ENCODE measurements at places on chromosomes 5 and 9. TPM values are rescaled to one million over a fixed set of nuclear protein-coding genes. Genes with fewer than 3 reads are reported as not detected.

The C9orf40 gene
- 3.4 TPM for total RNA-seq

The DOCK2 gene
- 9.6 TPM for total RNA-seq

The SH3RF2 gene
- total RNA-seq, result 151 TPM

The CATSPER3 gene
- 0.25 TPM for total RNA-seq

The IFNA2 gene
- total RNA-seq, result not detected

The PCDHGA10 gene
- total RNA-seq, result 4.0 TPM

The HCN1 gene
- 13.1 TPM for total RNA-seq

The MUSK gene
- 6.4 TPM for total RNA-seq

DNA sequence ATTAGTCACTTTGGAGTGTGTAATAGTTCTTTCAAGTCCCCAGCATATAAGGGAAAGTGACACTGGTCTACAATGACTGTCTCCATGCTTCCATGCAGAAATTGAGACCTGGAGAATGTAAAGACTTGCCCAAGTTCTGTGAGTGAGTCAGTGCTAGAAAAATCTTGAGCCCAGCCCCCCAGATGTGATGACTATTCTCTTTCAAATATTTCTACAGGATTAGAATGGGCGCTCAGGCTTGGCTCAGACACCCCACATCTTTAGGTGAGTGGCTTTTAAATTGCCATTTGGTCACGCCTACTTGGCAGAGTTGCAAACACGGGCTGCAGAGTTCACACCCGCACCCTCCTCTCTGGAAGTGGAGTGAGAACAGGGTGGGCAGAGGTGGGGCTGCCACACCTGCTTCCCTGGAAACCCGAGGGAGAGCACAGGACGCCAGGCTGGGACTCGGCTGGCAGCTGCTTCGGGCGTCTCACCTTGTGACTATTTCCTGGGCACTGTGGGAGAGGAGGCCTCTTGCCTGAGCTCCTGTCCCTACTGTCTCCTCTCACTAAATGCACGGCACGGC is 37.6 kb downstream of the ROPN1L start:
- peak; percentile 5 for DNase-seq

DNA sequence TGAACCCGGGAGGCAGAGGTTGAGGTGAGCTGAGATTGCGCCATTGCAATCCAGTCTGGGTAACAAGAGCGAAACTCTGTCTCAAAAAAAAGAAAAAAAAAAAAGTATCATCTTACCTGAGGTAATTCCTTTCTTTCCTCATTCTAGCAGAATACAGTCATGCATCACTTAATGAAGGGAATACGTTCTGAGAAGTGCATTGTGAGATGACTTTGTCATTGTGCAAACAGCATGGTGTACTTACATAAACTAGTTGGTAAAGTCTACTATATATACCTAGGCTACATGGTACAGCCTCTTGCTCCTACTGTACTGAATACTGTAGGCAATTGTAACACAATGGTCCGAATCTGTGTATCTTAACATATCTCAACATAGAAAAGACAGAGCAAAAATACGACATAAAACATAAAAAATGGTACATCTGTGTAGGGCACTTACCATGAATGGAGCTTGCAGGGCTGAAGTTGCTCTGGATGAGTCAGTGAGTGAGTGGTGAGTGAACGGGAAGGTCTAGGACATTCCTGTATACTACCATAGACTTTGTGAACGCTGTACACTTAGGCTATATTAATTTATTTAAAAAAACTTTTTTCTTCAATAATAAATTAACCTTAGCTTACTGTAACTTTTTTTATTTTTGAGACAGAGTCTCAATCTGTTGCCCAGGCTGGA is 100.4 kb downstream of the GLDC start:
- no peak for DNase-seq

DNA sequence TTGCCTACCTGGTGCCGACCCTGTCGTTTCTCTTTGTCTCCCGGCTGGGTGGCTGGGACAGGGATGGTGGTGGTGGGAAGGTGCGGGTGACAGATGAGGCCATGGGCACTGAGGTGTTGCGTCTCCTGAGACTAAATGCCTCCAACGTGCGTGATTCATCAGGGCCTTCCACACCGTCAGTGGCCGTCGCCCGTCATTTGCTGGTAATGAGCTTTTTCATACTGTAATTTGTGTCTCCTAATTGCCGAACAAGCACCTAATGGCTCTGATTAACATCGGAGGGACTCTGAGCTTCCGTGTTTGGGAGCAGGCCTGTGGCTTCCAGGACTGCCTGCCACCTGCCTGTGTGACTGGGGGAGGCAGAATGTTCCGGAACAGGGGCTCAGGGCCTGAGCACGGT is 35.2 kb downstream of the RXRA start:
- DNase-seq, result no peak

- DNase-seq, result no peak
Measured at GRCh38 chr5:103519550-103519949, 43.0 kb downstream of the NUDT12 start.

DNA sequence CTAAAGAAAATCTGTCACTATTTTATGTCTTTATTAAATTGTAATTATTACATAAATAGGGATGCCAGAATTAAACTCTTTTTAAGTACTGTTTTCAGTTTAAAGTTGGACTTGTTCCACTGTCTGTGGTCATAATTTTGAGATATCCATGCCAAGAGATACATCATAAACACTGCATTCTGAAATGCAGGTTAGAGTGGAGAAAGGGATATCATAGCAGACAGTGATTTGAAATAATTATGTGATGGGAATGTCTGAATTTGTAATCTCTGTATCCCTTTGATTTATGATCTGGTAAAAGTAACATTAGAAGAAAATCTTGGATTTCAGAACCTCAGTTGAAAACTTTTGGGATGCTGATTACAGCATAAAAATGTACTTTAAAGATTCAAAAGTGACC is 222.1 kb downstream of the GOLPH3 start:
- no peak for DNase-seq

GRCh38 chr5:174311531-174312269 is 266.2 kb downstream of the NSG2 start:
- peak; percentile 88 for DNase-seq

DNA sequence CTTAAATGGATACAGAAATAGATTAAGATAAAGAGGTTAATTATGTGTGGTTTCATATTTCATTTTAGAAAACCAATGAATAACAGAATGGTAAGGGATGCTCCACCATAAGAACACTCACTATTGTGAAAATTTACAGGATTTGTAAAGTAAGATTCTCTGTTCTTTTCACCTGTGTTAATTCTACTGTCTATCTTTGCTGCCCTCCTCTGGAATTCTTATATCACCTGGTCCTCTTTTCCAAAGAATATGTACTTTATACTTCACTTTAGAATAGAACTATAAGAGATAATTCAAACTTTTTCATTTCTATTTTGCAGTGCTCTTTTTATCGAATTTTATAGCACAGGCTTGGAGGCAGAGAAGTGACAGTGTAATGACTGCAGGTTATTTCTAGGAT is 213.4 kb downstream of the LURAP1L start:
- DNase-seq, result no peak

DNA sequence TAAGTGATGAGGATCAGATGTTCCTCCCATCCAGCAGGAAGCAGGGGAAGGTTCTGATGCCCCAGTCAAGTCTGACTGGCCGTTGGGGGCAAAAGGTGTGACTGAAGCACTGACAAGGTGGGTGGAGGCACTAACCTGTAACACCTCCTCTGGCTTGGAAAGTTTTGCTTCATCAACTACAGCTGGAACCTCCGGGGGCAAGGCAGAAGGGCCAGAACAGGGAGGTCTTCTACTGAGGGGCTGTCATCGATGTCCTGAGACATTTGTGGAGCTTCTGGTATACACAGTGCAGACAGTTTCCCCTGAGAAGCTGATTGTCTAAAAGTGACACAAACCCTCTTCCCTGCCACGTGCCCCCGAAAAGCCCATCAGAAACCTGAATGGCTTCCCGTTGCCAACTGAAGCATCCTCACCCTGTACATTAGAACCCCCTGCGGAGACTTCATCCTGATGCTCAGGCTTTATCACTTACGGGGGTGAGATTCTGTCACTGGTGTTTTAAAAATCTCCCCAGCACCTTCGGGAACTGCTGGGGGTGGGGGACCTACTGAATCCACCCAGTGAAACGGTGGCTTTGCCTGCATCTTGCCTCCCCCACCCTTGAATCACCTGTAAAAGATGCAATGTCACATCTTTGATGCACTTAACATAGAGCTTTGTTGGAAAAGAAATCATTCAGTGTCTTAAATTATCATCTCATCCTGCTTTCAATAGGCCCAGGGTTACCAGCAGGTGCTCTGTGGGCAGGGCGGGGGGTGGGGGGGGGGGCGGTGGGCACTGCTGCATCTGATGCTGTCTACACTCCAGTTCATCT is 24.6 kb downstream of the TRAF1 start:
- peak; percentile 22 for DNase-seq

DNA sequence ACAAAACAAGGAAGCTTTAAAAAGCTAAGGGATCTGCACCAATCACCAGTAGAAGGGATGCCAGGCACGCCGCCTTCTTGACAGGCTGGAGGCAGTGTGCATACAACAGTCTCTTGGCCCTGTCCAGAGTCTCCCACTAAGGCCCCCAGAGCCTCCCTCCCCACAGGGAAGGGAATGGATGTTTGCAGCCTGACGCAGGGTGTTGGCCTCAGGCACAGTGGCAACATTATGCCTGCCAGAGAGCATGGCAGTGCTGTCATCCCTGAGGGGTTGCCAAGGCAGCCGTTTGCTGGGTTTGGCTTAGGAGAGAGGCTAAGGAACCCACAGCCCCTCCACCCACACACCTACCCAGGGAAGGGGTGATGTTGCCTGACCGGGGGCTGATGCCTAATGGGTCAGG is 4.8 kb downstream of the HBEGF start:
- peak; percentile 56 for DNase-seq

GRCh38 chr9:224026-224425 is 9.4 kb downstream of the DOCK8 start:
- no peak for DNase-seq

DNA sequence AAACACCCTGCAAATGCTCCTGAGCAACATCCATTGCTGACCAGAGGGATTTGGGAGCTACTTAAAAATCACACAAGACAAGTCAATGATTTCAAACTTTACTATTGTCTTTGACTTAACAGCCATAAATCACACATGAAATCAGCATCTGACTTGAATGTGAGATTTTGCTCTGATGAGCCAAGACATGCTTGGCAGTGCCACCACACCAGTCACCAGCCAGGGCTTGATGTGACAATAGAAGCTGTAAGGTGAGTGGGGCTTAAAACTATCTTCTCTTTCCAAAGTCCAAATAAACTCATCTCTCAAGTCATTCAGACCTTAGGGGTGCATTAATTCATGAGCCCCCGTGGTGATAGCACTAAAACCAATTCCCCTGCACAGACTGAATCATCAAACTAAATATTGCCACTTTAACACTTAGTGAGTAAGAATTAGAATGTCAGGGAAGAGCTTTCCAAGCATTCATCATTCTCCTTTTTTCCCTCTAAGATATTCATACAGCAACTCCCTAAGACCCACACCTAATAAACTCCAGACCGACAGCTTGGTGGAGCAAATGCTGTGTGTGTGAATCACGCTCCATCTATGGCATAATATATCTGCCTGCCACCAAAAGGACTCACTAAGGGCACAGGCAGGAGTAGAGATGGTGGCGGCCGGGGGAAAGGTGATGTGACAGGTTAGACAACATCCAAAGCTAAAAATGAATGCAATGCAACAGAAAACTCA is 119.4 kb downstream of the SPOCK1 start:
- no peak for DNase-seq

DNA sequence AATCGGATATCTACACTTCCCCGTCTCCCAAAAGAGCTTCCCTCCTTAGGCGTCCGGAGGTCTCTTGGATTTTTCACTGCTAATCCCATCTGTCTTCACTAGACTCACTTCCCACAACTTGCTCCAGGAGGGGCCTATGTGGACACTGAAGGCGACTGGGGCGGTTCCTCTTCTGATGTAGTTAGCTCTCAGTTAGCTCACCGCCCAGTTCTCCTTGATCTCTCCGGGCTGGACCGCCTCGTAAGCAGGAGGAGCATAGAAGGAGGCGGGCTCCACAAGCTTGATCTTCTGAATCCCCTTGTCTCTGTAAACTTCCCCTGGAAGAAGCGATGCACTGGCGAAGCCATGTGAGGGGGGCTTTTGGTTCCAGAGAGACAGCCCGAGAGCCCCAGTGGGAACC is 112.0 kb upstream of the SELENOP start:
- no peak for DNase-seq

DNA sequence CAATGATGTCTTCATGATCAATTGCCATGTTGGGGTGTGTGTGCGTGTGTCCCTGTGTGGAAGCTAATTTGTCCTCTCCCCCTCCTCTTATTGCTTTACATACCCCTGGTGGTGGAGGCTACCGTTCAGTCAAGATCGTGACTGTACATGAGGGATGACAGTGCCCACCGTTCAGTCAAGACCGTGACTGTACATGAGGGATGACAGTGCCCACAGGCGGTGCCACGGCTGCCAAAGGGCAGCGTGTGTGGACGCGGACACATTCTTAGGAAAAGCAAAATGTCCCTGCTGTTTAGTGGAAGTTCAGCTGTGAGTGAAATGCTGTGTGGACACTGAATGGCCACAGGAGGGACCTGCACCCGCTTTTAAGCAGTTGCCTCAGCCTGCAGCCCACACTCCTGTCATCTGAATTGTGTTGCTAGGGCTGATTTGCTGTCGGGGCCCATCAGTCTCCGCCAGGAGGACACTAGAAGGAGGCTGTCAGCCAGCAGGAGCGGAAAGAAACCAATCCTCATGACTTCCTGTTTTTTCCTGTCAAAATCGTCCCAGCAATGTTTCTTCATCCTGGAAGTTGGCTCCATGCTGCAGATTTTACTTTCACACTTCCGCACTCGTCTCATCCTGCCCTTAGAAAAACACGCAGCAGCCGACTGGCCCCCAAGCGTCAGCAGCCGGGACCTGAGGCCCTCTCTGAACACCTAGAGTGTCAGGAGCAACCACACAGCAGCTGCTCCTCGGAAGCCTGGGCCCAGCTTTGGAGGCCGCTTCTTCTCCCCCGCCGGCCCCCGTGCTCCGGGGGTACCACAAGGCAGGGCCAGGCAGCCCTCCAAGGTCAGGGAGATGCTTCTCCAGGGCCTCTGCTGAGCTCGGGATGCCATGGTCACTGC is 9.1 kb downstream of the OR2V1 start:
- DNase-seq, result peak; percentile 61

DNA sequence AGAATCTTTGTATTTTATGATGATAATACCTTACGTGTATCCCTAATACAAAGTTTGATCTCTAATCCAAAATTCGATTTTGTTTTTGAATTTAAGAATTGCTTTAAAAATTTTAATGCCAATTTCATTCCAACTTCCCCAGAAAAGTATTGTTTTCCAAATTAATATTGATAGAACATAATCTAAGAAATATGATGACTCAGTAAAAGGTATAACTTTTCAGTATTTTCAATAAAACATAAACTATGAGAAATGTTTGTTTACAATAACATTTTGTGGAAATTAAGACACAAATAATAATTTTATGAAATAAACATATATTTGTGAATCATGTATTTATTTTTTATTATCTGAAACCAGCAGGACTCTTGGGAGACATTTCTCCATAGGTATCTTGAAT is 931.6 kb downstream of the EFNA5 start:
- no peak for DNase-seq

GRCh38 chr9:80649001-80649420 is 1040.3 kb downstream of the TLE1 start:
- peak; percentile 30 for DNase-seq

GRCh38 chr5:150279330-150280020 is 10.1 kb downstream of the CAMK2A start:
- peak; percentile 51 for DNase-seq
